ENCODE measurements at places on chromosomes 2 and 18. TPM values are rescaled to one million over a fixed set of nuclear protein-coding genes. Genes with fewer than 3 reads are reported as not detected.

DNA sequence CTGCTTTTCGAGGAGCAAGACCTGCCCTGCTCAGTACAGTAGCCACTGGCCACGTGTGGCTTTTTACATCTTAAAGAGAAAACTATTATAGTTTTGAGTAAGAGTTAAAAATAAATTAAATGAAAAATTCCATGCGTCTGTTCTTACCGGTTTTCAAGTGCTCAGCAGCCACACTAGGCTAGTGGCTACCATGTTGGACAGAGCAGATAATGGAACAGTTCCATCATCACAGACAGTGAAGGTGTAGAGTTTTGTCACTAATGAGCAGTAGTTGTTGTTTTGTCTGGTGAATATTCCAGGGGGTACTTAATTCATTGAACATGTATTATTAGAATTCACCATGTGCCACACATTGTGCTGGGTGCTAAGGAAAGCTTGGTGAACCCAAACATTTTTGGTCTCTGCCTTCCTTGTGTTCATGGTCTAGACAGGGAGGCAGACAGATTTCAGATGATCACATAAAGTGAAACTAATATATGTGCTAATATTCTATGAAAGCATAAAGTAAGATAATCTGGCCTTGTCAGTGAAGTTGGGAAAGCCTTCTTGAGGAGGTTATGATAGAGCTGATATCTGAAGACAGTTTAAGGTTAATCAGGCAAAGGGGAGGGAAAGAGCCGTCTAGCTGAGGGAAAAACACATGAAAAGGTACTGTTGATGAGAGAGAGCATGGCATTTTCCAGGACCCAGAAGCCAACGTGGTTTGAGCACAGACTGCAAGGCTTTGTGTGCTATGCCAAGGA lies 1.4 kb downstream of the ALMS1 start:
- H3K4me1 ChIP-seq, result peaks cover 7% of the 10 kb centered on the region
- H3K36me3 ChIP-seq, result no peaks in the 10 kb centered on the region
- H3K27me3 ChIP-seq, result no peaks in the 10 kb centered on the region
- peak overlapping the region; percentile 91 for H3K4me3 ChIP-seq

- no peak overlapping the region for H3K27ac ChIP-seq
- DNase-seq, result no peak
- no peaks in the 10 kb centered on the region for H3K36me3 ChIP-seq
- no peaks in the 10 kb centered on the region for H3K27me3 ChIP-seq
- H3K4me3 ChIP-seq, result no peak overlapping the region
Observed at GRCh38 chr2:214029190-214029589, 381.7 kb upstream of the VWC2L start.

DNA sequence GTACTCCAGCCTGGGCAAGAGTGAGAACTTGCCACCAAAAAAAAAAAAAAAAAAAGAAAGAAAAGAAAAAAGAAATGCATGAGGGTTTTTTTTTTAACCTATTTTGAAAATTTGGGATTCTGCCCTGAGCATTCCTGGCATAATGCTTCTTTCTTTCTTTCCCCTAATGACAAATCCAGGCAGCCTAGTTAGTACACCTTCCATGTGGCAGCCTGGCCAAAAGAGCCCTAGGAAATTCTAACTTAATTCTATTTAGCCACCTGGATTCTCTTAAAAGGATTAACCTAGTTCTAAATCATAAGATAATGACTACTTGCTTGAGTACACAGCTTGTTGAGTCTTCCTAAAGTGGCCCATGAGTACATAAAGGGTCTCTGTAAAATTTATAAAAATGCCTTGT lies 160.1 kb downstream of the THADA start:
- H3K4me1 ChIP-seq, result no peaks in the 10 kb centered on the region
- H3K4me3 ChIP-seq, result no peak overlapping the region
- H3K36me3 ChIP-seq, result peaks cover 4% of the 10 kb centered on the region
- no peak overlapping the region for H3K27ac ChIP-seq
- no peak for DNase-seq

DNA sequence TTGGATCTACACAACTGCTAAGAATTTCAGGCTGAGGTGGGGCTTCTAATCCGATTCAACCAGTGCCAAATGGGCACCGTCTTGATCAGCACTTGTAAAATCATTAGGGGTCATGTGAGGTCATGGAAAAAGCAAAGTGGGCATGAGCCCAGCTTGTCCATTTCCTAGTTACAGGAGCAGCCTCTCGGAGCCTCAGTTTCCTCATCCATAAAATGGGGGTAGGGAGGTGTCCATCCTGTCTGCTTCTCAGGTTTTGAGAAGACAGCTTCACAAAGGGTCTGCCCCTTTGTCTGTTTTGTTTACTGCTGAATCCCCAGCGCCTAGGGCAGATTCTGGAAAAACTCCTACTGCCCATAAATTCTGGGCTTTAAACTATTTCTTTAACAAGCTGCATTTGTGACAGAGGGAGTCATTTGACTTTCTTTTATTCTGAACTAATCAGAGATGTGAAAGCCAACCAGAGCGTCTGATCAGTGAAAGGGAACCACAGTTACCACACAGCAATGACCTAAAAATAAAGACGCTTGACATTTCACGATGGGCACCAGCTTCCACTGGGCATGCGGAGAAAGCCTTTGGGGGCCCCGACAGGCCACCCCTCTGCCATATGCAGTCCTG lies 38.9 kb downstream of the DNMT3A start:
- H3K4me3 ChIP-seq, result no peak overlapping the region
- DNase-seq, result no peak
- H3K27ac ChIP-seq, result no peak overlapping the region
- H3K27me3 ChIP-seq, result no peaks in the 10 kb centered on the region
- peaks cover 13% of the 10 kb centered on the region for H3K4me1 ChIP-seq

DNA sequence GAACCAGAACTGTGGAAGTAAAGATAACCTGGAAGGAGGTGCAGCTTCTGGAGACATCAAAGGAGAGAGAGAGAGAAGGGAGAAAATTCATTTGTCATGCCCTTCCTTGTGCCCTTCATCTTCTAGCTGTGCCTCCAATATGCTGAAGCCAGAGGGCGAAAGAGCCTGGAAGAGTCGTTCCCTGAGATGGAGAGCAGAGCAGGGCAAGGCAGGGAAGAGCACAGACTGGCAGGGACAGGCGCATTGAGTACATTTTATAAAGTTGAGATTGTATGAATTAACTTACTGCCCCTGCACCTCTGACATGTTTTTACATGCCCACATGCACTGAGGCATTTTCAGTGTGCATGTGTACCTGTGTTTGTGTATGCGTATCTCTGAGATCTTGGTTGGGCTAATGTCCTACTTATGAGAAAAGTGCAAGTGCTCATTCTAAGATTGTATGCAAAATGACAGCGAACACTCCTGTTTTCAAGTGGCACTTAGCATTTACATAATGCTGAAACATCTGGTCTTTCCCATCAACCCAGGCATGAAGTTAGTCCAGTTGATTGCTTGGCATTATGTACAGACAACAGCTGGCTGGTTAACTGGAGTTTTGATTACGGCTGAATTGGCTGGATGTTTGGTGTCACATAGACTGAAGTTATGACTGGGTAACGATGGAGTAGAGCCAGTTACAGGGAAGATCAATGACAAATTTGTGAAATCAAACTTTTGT lies 23.7 kb upstream of the MMADHC start:
- no peaks in the 10 kb centered on the region for H3K36me3 ChIP-seq
- H3K27me3 ChIP-seq, result no peaks in the 10 kb centered on the region
- H3K27ac ChIP-seq, result no peak overlapping the region
- no peak overlapping the region for H3K4me3 ChIP-seq
- DNase-seq, result no peak

- DNase-seq, result no peak
- no peak overlapping the region for H3K27ac ChIP-seq
- no peaks in the 10 kb centered on the region for H3K36me3 ChIP-seq
- no peaks in the 10 kb centered on the region for H3K4me1 ChIP-seq
- H3K27me3 ChIP-seq, result no peaks in the 10 kb centered on the region
- H3K4me3 ChIP-seq, result no peak overlapping the region
Observed at GRCh38 chr2:219562049-219563020, 9.0 kb downstream of the OBSL1 start.

GRCh38 chr2:188870289-188870688 lies 103.9 kb upstream of the COL3A1 start:
- peak; percentile 94 for DNase-seq
- H3K4me1 ChIP-seq, result peaks cover 5% of the 10 kb centered on the region
- no peaks in the 10 kb centered on the region for H3K27me3 ChIP-seq
- H3K36me3 ChIP-seq, result no peaks in the 10 kb centered on the region

DNA sequence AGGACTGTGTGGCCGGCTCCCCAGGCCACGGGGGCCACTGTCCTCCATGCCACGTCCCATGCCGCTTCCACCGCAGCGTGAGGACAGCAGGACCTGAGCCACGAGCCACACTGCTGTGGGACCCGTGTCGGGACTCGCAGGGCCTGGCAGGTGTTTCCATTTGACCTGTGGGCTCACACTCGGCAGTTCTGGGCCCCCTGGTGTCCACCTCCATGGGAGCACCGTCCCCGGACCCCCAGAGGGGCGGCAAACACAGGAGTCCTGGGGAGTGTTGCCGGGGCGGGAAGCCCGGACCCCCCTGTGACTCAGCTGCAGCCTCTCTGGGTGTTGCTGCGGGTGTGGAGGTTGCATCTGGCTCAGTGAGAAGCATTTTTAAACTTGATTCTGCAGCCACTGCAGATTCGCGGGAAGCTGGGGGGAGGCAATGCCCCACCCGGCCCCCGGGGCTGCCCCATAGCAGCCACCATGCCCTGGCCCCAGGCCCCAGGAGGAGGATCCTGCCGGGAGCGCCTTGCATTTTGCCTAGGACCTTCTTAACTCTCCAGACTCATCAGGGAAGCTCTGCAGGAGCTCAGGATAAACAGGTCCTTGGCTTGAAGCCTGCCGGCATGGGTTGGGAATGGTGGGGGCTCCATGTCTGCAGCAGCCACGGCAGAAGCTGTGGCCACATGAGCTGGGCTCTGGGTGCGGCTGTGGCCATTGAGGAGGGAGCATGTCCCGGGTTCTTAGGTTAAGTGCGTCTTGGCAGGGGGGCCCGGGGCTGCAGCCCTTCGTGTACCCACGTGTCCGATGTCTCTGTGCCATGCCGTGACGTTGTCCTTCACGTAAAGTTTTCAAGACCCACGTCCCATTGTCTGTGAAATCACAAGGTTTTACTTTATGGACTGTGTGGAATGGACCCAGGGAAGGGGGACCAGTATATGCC lies 30.9 kb downstream of the NFATC1 start:
- H3K4me1 ChIP-seq, result peaks cover 5% of the 10 kb centered on the region
- H3K4me3 ChIP-seq, result no peak overlapping the region
- no peaks in the 10 kb centered on the region for H3K27me3 ChIP-seq
- DNase-seq, result no peak

- peaks cover 9% of the 10 kb centered on the region for H3K4me1 ChIP-seq
- DNase-seq, result no peak
Observed at GRCh38 chr2:190216829-190217228, 102.8 kb downstream of the HIBCH start.

DNA sequence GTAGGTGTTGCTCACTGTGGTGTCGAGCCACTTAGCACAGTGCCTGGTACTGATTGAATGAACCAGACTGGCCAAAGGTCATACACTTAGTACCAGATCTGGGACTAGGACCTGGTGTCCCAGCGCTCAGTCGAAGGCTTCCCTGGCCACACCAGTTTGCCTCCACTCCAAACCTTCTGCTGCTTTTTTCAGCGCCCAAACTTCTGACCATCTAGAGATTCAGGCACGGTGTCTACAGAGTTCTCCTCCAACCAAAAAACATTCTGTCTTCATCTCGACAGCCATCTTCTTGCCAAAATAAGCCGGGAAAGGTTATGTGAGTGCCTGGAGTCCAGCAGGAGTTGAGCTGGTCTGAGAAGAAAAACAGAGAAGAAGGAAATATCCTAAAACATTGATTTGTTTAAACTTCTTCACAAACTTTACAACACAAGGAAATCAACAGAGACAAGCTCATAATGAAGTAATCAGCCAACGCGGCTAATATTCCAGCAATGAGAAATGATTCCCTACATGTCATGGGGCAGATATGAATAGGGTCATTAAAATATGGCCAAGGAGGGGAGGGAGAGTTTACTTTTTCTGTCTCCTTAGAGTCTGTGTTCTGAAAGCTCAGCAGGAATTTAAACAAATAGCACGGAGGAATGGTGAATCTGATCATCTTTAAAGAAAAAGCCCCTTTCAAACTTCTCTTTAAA lies 2.3 kb upstream of the GLI2 start:
- no peak overlapping the region for H3K4me3 ChIP-seq
- H3K27me3 ChIP-seq, result no peaks in the 10 kb centered on the region
- H3K36me3 ChIP-seq, result no peaks in the 10 kb centered on the region
- no peak overlapping the region for H3K27ac ChIP-seq
- no peak for DNase-seq

Gene ZNF385B
- total RNA-seq, result 0.27 TPM

Gene TRIM43
- total RNA-seq, result not detected

Gene EVX2
- total RNA-seq, result not detected

Gene PSD4
- total RNA-seq, result 2.6 TPM

Gene GULP1
- 39.4 TPM for total RNA-seq

Gene KIAA2012
- not detected for total RNA-seq

Gene REG3A
- not detected for total RNA-seq

Gene ADRA2B
- total RNA-seq, result not detected
